ENCODE measurements at places on chromosomes 16 and 17.
A peak's percentile ranks its signal among the peaks of the same experiment; 100 is the strongest.

DNA sequence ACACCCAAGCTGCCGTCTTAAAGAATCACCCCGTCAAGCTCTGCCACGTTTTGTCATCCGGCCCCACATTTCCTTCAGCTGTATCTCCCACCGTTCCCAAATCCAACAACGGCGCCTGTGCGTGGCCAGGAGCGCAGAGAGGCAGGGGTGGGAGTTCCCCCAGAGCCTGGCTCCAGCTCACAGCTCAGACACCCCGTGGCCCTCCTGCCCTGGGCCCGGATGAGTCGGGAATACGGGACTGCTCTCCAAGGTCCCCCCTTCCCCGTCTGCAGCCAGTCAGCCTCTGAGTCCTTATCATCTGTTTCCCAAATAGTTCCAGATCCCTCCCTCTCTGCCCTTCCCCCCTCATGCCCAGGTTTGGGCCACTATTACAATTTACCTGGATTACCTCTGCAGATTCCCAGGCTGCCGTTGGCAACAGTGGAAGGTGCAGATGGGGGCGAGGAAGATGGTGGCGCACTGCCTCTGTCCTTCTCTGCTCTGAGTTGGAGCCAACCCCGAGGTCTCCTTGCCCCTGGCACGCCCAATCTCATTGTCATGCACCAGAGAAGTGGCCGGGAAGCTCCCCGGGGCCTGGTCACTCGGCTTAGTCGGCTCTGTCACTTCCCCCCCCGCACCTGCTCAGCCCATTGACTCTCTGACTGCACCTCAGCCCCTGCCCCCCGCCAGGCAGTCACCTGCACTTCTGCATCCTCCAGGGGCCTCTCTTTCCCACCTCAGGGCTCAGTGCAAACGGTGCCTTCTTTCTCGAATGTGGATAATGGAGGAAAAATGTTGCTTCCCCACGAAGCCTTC lies 18.3 kb upstream of the RPTOR start:
- DNase-seq = no peak

GRCh38 chr17:14760719-14761411 lies 460.0 kb downstream of the HS3ST3B1 start:
- no peak for DNase-seq

GRCh38 chr16:59690216-59690615 lies 956.1 kb upstream of the GOT2 start:
- DNase-seq = no peak

- no peak for DNase-seq
Observed at GRCh38 chr17:164303-165235, 16.9 kb downstream of the DOC2B start.

- DNase-seq = no peak
Observed at GRCh38 chr17:81049372-81049911, 14.5 kb downstream of the BAIAP2 start.

- DNase-seq = no peak
Observed at GRCh38 chr17:19487024-19487600, 46.5 kb upstream of the SLC47A1 start.

DNA sequence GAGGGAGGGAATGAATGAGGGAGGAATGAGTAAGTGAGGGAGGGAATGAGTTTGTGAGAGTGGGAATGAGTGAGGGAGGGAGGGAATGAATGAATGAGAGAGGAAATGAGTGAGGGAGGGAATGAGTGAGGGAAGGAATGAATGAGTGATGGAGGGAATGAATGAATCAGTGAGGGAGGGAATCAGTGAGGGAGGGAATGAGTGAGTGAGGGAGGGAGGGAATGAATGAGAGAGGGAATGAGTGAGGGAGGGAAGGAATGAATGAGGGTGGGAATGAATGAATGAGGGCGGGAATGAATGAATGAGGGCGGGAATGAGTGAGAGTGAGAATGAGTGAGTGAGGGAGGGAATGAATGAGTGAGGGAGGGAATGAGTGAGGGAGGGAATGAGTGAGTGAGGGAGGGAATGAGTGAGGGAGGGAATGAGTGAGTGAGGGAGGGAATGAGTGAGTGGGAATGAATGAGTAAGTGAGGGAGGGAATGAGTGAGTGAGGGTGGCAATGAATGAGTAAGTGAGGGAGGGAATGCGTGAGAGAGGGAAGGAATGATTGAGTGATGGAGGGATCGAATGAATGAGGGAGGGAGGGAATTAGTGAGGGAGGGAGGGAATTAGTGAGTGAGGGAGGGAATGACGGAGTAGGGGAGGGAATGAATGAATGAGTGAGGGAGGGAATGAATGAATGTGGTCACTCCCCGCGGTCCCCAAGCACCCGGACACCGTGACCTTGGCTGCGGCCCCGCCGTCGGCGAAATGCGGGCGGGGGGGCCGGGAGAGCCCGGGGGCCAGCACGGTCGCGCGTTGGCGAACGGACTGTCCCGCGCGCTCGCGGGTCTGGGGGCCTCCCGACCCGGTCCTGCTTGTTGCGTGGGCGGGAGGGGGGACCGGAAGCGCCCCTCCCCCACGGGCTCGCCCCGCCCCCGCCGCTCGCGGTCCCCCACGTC lies 1.1 kb upstream of the UBE2I start:
- no peak for DNase-seq

GRCh38 chr16:76280421-76281215 lies 3.4 kb downstream of the CNTNAP4 start:
- no peak for DNase-seq

DNA sequence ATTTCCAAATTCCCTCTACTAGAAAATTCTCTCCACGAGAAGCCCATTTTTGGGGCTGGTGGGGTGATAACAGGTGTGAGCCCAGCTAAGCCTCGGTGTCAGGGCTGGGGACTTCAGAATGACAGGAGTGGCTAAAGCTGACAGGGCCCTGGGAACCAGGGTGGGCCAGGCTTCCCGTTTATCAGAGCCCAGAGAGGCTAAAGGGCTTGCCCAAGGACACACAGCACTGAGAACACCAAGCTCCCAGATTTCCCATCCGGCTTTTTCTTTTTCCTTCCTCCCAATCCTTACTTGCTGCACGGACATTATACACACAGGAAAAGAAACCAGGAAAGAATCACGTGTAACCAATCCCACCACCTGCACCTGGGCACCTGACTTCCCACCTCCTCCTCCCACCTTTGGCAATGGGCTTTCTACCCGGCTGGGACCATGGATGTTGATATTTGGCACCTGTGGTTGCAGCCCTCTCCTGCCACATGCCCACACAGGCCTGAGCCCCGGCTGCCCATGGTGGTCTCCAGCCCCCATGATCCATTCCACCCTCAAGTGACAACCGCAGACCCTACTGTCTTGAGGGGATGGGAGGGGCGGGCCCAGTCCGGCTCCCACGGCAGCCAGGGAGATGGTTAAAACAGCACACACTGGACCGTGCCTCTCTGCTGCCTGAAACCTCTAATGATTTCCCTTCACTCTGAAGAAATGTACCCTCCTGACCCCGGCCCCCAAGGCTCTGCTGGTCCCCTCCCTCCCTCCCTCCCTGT lies 78.9 kb downstream of the ENGASE start:
- no peak for DNase-seq

DNA sequence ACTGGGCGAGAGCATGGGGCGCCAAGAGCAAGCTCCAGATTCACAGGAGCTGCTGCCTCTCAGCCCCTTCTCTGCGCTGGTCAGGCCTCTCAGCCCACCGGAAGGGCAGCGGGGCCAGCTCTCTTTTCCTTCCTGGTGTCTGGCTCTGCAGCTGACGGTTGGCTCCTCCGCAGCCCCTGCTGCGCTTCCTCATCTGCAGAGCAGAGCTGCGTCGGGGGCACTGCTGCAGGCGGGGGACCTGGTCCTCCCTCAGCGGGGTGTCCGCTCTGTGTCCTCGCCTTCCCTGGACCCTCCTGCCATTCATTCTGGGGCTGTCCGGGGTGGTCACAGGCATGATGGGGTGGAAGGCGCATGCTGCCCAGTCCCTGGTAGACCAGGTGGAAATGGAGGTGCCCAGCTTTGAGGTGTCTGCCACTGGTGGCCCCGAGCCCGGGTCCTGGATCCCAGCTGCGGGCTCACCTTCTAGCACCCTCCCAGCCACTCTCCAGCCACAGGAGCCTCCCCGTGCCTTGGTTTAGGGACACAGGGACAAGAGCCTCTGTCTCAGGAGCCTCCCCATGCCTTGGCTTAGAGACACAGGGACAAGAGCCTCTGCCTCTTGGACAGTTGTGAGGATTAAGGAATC lies 84.8 kb downstream of the IRF8 start:
- DNase-seq = no peak

DNA sequence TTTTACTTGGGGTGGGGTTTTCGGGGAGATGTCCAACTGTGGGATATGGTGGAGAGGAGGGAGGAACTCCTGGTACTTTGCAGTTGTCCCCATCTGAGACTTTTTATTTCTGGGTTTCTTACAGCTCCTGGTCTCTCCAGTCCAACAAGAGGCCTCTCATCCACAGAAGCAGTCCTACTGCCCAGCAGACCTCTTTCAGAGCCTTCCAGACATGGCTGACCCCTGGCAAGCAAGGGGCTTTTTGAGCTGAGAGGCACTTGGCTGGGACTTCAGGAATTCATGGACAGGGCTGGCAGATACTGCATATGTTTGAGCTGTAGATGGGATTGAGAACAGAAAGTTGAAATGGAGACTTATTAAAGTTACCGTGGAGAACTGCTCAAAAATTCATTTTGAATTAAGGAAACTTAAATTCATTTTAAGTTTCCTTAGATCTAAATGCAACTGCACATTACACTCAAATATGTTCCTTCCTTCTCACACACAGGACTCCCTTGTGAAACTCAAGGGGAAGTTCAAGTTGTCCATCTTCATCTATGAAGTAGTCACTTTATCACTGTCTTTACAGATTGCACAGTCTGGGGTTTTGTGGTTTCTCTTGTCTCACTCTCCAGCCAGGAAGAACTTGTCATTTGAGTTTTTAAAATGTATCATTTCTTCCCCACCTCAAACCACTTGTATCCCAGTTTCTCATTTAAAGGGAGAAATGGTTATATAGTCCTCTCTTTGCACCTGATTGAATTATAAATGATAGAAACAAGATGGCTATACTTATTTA lies 1.1 kb downstream of the LASP1NB start:
- DNase-seq = peak; percentile 37

- no peak for DNase-seq
Observed at GRCh38 chr17:33751702-33752065, 458.6 kb upstream of the ASIC2 start.

DNA sequence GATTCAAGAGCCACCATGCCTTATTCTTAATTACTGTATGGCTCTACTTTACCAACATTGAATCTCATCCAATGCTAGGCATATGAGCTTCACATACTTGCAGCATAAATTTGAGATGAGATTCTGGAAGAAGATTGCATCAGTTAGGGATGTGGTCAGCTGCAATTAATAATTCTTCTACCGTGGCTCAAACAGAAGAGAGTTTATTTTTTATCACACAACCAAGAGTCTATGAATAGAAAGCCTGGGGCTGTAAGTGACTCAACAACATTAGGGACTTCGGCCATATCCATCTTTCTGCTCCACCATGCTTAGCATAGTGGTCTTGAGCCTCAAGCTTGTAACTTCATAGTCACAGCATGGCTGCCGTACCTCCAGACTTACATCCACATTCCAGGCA lies 179.4 kb upstream of the IRX6 start:
- DNase-seq = no peak

DNA sequence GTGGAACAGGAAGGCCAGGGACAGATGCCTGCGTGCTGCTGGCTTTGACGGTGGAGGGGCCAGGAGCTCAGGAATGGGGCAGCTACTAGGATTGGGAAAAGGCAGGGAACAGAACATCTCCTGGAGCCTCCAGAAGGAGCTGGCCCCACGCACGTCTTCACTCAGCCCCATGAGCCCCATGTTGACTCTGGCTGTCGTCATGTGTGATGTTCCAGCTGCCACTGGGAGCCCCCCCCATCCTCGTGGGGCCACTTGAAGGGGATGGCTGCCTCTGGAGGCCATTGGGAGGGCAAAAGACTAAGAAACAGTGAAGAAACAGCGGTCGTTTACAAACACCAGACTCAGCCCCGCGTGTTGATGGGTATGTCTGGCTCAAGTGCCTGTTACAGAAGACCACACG lies 18.5 kb upstream of the APRT start:
- no peak for DNase-seq

DNA sequence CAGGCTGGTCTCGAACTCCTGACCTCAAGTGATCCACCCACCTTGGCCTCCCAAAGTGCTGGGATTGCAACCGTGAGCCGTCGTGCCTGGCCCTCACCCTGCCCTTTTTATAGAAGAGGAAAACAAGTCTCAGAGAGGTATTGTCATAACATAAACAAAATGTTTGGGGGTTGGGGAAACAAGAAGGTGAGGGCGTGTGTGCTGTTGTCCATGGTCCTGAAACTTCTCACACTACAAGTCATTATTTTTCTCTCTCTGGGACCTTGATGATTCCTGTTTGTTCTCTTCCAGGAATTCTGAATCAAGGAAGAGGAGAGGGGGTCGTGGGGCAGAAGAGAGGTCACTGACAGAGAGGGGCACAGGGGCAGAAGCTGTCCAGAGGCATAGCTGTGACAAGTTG lies 160.2 kb upstream of the LHX1 start:
- DNase-seq = no peak

DNA sequence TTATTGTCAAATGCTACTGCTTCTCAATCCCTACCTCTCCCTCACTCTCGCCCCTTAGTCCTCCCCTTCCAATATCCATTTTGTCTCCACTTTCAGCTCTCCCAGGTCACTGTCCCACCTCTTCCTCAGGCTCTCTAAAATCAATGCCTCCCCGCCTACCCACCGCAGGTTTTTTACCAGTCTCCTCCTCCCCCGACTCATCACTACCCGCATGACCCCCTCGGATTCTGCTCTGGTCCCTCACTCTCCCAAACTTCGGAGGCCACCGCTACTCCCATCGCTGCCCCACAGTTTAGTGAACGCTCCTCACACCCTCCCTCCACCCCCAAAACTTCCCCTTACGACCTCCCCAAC lies 513 bp downstream of the CRLF3 start:
- DNase-seq = no peak

GRCh38 chr17:47222047-47222446 lies 12.9 kb downstream of the MYL4 start:
- DNase-seq = no peak
